ENCODE measurements at places on chromosomes 2 and 18. TPM values are rescaled to one million over a fixed set of nuclear protein-coding genes. Genes with fewer than 3 reads are reported as not detected.

Gene ATOH8
- total RNA-seq: 2.1 TPM

Gene SKOR2
- total RNA-seq: not detected

Gene TUBB8B
- total RNA-seq: not detected

Gene PSMA8
- total RNA-seq: 0.27 TPM

Gene ALPP
- not detected for total RNA-seq

Data from T-helper 1 cell treated with Interleukin-12 subunit alpha and Interleukin-12 subunit beta and Interleukin-4 antibody, amounts not matched to agents 30 ng/mL and 1 ng/mL, for 36 hours (primary cell).